ENCODE measurements at places on chromosomes 13 and 19. TPM values are rescaled to one million over a fixed set of nuclear protein-coding genes. Genes with fewer than 3 reads are reported as not detected.

FXYD1 gene
- total RNA-seq, result not detected

KIR2DL4 gene
- under 0.01 TPM for total RNA-seq

VSTM1 gene
- total RNA-seq, result 2.2 TPM

ZNF440 gene
- 5.7 TPM for total RNA-seq

UGGT2 gene
- total RNA-seq, result 6.5 TPM

ATP8B3 gene
- 4.3 TPM for total RNA-seq

DNA sequence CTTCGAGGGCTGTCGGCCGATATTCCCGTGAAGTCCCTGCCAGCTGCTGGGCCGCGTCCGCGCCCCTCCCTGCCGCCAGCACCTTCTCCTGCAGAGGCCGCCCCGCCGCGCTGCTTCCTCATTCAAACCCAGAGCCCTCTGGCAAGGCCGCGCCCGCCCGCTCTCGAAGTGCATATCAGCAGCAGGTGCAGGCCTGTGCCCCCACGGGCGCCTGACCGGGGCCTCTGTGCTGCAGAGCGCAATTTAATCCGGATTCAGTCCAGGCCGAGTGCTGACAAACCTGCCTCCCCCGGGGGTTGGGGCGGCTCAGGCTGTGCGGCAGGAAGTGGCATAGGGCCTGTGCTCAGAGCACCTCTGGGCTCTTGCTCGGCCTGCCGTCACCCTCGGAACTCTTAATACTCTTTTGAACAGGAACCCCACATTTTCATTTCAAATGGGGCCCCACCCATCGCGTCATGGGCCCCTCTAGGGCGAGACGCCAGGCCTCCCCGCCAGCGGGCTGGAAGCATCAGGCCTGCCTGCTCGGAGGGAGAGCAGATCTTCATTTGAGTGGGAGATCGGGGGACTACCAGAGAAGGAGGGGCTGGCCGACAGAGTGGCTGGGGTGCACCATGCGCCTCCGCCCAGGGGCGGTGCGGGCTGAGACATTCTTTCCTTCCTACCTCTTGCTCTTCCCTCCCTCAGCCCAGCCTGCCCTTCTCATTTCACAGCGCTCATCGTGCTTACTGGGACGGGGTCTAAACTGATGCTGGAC lies 125.7 kb downstream of the TNFRSF19 start:
- peak; percentile 63 for DNase-seq

DNA sequence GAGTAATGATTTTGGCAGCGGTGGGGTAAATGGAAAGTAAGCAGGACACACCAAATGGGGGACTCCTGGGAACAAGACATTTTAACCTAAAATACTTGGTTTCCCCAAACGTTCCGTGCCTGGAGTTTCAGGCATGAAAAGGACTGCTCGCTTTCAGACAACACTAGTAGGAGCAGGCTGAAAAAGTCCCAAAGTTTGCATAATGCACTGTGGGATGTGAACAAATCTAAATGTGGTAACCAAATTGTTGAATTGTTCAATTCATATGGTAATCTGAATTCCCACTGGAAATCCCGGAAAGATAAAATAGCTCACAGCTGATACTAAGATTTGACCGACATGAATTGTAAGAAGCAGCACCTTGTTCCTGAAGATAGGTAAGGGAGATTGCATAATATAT lies 467.2 kb upstream of the ARGLU1 start:
- DNase-seq, result no peak

- no peak for DNase-seq
Measured at GRCh38 chr13:59666504-59666903, 497.2 kb downstream of the DIAPH3 start.

- DNase-seq, result no peak
Measured at GRCh38 chr13:94703721-94704314, 8.5 kb downstream of the SOX21 start.

GRCh38 chr13:42746866-42747265 lies 34.5 kb upstream of the FAM216B start:
- DNase-seq, result no peak

GRCh38 chr13:83274679-83275078 lies 607.6 kb downstream of the SLITRK1 start:
- no peak for DNase-seq

DNA sequence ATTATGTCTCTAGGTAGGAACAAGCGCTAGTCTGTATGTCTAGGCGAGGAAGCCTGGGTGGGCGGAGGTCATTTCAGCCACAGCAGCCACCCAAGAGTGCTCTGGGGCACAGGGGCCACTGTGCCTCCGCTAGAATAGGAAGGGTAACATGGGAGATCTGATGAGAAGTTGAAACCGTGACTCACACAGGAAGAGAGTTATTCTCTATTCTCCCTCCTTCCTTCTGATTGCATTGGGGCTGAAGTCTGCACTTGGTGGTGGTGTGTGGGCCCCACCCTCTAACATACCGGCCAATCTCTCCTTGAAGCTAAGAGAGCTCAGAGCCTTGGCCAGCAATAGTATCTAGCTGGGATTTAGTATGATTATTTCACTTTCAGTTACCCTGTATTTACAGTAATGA lies 20.3 kb upstream of the GGACT start:
- no peak for DNase-seq

DNA sequence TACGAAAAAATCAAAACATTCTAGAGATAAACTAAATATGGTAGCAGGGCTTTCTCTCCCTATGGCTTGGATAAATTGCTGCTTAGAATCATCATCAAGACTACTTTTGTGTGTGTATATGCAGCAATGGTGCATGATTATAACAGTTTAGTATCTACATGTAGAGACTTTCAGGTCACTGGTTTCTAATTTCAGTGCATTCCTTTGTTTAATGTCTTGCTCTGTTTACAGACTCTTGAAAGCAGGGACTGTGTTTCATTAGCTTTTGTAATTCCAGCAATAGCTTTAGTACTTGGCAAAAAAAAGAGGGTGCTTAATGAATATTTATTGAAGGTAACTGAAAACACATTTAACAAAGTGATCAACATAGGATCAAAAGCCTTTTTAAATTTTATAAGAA lies 420.7 kb downstream of the PCDH9 start:
- no peak for DNase-seq
